ENCODE measurements at places on chromosomes 2 and 18. TPM values are rescaled to one million over a fixed set of nuclear protein-coding genes. Genes with fewer than 3 reads are reported as not detected.

DNA sequence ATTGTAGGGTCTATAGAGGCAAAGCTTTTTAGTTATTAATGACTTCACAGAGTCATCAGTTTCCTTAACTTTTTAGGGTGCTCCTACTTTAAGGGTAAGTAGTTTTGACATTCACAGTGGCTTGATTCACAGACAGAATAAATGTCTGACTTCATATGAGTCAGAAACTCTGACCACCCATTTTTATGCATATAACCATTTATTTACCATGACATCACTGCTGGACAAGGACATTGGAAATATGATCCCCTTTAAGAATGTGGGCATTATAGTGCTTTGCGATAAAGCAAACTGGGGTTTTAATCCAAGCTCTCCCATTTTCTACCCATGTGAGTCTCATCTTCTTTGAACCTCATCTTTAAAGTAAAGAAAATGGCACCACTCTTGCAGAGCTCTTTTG lies 162.0 kb upstream of the MC4R start:
- DNase-seq, result peak; percentile 61

- DNase-seq, result peak; percentile 94
Observed at GRCh38 chr2:20595439-20596192, 55.3 kb downstream of the HS1BP3 start.

DNA sequence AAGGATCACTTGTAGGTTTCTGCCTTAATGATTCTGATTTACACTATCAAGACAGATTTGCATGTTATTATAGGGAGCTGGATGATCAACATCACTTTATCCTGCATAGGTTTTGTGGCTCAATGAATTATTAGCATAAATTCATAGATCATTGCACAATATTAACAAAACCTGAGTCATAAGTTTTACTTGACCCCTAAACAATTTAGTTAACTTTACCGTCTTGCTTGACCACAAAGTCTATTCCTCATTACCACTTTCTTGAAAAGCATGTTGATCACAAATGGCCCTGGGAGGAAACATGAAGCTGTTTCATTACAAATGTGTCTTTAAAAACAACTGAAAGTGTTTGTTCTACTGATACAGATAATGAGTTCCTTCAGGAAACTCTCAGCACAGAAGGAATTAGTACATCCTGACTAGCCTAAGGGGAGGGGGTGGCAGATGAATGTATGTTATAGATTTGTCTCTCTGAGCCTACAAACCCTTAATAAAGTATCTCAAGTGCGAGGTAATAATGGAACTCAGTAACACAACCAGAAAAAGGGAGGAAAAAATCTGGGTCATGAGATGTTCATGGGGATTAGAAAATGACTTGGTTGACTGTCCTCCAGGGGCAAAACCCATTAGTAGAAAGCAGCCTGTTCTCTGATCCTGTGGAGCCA lies 303.4 kb downstream of the PIK3C3 start:
- no peak for DNase-seq

GRCh38 chr18:29326214-29326613 lies 1149.3 kb upstream of the CDH2 start:
- no peak for DNase-seq

GRCh38 chr2:218859556-218859987 lies at the start of gene WNT6:
Gene WNT6 (plus strand): TSS chr2:218859805. CDS start chr2:218860038, 233 bp downstream.
- DNase-seq, result no peak

DNA sequence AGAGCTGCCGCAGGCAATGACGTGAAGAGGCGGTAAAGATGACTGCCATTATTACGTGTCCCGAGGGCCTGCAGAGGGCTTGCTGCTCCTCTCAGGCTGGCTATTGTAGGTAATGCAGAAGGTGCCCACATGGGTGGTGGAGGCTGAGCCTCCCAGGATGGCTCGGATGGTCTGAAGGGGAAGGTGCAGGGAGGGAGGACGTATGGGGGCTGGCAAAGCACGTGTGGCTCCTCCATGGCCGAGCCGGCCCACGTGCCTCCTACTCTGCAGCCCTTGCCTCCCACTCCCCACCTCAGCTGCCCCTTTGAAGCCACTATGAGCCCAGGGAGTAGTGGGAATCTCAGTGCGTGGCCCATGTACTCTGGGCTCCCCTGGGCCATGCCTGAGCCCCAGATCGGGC lies 48.9 kb downstream of the EDAR start:
- no peak for DNase-seq

DNA sequence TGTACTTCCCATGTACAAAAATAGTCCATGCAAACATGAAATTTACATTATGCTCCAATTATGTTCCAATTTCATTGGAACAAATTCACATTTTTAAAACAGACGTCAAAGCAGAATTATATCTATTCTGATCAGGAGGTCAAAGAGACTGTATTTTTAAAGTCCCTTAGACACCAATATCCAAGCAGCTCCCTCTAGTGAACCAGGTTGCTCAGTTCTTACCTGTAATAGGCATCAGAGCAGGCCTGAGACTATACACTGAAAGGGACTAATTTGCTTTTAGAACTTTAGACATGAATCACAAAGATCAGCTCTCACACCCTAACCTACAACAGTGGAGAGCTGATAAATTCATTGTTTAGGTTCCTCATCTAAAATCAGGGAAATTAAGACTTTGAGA lies 273.9 kb downstream of the MBD2 start:
- DNase-seq, result no peak

DNA sequence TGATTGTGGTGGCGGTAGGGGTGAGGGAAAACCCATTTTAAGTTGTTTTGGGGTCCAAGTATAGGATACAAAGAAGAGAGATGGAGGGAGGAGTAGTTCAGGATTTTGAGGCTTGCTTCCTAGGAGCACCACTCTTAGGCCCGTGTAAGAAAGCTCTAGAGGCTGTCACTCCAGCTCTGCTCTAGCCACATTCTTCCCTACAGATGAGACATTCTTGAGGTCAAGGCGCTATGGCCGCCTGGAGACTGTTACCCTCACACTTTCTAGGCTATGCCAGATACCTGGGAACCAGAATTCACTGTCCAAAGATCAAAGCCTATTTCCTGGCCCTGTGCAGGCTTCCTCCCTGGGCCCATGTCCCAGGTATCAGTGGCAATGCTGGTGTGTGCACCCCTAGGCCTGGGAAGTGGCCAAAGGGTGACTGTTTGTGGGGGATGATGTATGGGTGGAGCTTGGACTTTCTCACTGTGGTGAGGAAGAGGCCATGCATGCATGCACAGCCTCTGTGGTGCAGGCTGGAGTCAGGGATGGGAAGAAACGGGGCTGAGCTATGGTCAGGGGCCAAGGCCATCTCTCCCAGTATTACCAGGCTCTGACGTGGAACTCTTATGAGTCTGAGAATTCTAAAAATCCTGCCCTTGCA lies 7.0 kb upstream of the TTL start:
- DNase-seq, result peak; percentile 21

DNA sequence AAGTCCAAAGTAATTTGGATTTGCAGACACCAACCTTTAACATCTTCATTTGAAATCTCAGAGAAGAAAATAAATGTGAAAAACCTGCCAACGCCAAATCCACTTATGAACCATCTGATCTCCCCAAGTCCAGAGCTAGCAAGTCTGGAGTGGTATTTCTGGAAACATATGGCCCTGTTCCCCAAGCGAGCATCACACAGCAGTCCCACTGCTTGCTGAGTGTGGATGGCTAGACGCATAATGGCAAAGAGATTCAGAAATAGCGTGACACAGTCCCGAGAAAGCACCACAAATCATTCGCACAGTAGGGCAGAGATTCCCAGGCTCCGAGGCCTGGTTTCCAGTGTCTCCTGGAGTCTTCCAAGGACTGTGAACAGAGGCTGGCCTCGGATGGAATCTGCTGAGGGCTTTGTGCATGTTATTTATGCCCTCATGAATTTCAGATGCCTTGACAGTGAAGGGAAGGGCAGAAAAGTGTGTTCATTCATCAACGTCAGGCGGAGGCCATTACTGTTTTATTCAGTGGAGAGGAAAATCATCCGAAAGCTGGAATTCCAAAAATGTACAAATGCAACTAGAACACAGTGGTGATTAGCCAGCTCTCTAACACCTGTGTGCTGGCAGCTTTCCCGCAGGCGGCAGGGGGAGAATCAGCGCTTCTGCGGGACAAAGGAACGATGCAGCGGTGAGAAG lies 417.0 kb downstream of the EIPR1 start:
- DNase-seq, result no peak

DNA sequence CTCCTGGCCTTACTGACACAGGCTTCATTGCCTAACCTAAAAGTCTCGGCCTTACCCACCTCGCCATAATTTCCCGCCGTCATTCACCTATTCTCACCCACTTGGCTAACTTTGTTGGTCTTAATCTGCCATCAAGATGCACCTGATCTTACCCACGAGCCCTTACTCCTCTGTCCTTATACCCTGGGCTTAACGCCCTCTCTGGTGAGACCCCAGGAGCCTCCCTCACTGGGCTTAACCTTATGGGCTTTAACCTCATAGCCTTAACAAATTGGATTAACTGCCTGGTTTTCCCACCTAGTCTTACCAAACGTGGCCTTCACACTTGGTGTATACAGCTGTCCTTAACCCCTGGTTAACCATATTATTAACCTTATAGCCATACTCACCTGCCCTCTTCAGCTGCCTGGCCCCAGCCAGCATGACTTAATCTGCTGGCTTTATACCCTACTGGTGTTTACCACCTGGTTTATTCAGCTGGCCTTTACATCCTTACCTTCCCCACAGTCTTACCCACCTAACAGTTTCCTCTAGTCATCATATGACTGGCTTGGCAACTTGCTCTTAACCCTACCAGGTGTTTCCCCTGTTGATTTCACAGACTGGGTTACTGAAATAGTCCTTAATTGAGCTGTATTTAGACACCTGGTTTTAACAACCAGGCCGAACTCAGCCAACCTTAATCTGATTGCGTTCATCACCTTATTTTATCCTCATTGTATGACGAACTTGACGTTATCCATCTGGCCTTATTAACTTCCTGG lies 132.0 kb upstream of the ZSWIM2 start:
- no peak for DNase-seq

- DNase-seq, result no peak
Observed at GRCh38 chr2:228902176-228902575, 368.9 kb downstream of the PID1 start.

GRCh38 chr2:68594674-68595492 lies 48.5 kb upstream of the PROKR1 start:
- peak; percentile 49 for DNase-seq

The TLX2 gene
- total RNA-seq, result not detected

The UGT1A3 gene
- not detected for total RNA-seq

The ZNF804A gene
- 0.63 TPM for total RNA-seq

The SOX11 gene
- total RNA-seq, result not detected

The DSG1 gene
- total RNA-seq, result not detected

All from HT1080 (cell line).